ENCODE measurements at places on chromosomes 5 and 9.

DNA sequence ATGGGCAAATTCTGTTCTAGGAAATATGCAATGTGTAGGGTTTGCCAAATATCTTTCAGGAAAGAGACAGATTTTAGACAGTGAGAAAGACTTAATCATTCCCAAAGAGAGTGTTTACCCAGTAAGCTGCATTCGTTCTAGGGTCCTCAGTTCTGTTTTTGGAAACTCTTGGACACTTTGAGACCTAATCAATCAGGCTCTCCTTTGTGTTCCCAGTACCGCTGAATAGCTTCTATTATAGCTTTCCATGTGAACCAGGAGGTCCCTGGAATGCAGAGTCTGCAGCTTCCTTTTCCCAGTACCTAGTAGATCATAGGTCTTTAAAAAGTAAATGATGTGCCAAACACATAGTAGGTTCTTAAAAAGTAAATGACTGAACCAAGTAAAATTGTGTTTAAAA lies 11.4 kb upstream of the SPINK1 start:
- no peak for DNase-seq

DNA sequence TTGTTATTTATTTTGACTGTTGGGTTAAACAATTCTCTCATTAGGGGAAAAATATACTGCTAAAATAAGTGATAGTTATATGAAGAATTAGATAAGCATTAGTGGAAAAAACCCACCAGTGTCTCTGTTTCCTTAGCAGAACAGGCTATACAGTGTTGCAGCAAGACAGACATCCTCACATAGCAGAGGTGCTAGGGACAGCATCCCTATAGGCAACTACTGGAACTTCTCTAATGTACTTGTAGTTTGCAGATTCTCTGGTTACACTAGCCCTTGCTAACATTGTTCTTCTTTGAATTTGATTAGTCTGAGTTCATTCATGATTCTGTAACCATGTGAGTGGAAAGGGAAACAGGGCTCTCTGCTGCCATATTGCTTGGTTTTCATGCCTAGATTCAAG lies 661.8 kb upstream of the RGMB start:
- no peak for DNase-seq

DNA sequence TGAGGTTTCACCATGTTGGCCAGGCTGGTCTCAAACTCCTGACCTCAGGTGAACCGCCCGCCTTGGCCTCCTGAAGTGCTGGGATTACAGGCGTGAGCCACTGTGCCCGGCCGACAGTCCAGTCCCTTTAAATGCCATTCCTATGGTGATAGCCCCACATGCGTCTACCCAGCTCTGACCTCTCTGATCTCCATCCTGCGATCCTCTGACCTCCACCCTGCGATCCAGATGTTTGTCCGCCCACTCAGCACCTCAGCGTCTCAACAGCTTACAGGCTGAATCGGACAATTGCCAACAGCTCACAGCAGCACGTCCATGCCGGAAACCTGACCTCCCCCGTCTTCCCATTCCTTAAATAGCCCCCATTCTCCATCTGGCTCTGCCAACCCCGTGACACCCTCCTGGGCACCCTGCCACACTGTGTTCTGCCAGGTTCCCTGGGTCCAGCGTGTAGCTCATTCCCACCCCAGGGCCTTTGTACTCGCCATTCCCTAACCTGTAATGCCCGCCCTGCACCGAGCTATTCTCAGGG lies 44.0 kb upstream of the RNU6ATAC start:
- DNase-seq: no peak

DNA sequence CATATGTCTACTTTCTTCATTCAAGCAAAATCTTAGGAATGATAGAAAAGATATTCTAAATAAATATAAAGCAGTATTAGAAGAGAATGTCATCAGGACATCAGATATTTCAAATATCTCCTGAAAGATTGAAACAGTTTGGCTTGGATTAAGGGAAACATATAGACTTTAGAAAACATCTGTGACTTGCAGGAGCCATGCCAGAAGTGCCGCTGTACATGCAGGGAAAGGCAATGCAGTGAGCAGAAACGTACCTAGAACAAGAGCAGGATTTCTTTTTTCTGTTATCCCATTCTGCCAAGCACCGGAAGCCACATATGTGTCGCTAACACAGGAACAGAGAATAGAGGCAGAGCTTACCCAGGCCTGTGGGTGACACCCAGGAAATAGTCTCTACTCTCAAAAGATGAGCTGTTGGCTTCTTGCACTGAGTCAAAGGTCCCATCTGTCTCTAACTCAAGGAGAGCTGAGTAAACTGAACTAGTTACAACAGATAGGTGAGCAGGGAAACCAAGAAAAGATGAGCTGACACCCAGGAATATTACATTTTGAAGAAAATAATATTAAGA lies 5.8 kb downstream of the ADAMTS19 start:
- no peak for DNase-seq

DNA sequence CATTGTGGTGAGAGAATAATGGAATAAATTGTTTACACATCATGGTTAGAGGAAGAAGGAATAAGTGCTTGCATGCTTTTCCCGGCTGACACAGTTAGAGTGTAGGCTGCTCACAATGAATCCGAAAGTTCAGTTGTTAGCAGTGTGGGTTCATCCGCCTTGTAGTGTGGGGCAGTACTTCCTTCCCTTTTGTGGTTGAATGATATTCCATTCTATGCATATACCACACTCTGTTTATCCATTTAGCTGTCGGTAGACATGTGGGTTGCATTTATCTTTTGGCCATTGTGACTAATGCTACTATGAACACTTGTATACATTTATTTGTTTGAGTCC lies 84.0 kb downstream of the COL5A1 start:
- no peak for DNase-seq
